ENCODE measurements at places on chromosomes 4 and X.
A peak's percentile ranks its signal among the peaks of the same experiment; 100 is the strongest.

DNA sequence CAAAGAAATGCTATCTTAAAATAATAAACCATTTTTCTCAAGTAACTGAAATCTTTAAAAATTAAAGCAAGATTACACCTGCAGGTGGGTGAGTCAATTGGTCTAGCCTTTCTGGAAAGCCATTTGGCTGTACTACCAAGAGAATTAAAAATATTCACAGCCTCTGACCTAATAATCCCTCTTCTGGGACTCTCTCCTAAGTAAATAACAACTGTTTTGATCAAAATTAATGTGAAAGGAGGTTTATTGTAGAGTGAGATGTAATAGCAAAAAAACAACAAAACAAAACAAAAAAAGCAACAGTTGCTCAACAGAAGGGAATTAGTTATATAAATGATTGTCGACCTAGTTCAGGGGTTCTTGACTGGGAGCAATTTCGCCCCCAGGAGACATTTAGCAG, 89.0 kb downstream of the GEMIN8 start:
- DNase-seq, result peak; percentile 9

DNA sequence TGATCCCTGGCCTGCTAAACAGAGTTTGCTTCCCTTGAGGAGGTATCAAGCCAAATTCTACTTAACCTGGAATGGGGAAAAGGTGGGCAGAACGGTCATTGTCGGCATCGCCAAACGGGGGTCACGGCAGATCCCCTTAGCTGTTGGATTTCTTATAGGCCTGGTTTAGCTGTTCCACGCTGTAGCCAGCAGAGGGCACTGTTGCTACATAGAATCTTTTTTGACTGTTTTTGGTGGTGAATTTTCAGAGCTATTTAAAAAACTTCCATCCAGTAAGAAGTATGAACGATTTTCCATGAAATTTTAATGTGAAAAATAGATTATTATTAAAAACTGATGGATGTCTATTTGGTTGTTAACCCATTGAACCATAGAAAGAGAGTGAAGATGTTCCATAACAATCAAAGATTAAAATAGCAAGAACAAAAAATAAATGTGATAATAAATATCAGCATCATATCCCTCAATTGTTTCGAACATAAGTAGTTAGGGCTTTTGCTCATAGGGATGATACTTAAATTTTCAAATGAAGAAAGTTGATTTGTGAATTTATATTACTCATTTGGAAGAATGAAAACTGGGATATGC, 56.6 kb downstream of the LINC00632 start:
- no peak for DNase-seq

DNA sequence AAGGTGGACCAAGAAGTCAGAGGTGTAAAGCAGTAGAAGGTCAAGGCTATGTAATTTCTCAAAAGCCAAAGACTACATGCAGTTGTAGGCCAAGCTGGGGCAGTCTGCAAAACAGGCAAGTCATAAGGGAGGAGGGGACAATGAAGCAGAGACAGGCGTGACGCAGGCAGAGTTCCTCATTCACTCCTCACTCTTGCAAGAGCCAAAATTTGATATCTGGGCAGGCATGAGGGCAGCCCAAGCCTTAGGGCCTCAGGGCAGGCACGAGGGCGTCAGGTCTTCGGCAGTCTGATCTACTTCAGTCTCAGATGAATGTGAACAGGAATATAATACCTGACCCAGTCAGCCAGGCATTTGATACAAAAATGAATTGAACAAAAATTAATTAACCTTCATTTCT, 86.4 kb upstream of the AGA start:
- no peak for DNase-seq

GRCh38 chrX:47210661-47211425, 7.6 kb upstream of the CDK16 start:
- no peak for DNase-seq

DNA sequence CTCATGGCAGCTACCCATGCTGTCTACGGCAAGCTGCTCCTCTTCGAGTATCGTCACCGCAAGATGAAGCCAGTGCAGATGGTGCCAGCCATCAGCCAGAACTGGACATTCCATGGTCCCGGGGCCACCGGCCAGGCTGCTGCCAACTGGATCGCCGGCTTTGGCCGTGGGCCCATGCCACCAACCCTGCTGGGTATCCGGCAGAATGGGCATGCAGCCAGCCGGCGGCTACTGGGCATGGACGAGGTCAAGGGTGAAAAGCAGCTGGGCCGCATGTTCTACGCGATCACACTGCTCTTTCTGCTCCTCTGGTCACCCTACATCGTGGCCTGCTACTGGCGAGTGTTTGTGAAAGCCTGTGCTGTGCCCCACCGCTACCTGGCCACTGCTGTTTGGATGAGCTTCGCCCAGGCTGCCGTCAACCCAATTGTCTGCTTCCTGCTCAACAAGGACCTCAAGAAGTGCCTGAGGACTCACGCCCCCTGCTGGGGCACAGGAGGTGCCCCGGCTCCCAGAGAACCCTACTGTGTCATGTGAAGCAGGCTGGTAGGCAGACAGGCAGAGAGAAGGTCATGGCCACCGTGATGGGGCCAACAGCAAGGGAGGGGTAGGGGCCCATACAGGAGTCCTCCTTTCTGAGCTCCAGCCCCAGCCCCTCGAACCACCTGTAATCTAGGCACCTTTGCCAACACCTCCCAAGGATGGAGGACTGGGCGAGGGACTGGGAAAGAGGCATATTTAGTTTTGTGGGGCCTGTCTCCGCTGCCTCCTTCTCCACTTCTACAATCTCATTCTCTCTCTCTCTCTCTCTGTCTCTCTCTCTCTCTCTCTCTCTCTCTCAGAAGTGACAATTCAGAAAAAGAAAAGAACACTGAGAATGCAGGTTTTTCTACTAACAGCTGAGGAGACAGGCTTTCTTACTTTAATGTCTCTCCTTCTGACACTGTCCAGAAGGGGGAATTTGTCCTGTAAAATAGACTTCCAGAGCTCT, 4.7 kb upstream of the TSPYL2 start:
- DNase-seq, result no peak

DNA sequence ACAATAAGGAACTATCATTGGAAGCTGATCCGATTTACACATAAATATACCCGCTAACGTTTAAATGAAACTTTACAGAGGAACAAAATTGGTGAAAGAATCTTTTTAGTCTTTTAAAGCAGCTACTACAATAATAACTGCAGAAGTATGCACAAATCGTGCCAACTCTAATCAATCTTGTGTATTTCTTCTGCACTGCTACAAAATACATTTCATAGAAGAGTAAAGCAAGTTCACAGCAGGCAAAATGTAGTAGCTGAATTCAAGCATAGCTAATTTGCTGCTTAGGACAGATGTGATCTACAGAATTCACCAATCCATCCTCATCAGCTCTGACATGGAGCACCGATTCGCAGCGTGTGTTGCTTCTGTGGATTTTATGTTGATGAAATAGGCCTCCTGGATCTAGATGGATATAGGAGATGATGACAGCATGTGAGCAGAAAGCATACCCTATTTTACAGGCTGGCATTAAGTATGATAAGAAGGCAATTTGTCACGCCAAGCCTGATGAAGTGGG, 367.3 kb upstream of the FGF13 start:
- no peak for DNase-seq

DNA sequence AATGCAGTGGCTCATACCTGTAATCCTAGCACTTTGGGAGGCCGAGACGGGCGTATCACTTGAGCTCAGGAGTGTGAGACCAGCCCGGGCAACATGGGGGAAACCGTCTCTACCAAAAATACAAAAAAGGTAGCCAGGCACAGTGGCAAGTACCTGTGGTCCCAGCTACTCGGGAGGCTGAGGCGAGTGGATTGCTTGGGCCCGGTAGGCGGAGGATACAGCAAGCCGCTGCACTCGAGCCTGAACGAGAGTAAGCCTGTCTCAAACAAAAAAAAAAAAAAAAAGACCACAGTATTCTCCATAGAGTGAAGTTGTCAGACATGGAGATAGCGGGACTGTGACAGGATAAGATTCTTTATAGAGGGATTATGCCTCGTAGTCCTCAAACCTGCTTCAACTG, 76.1 kb upstream of the SH3RF1 start:
- no peak for DNase-seq

- no peak for DNase-seq
Measured at GRCh38 chrX:23493941-23494374, 159.3 kb downstream of the PTCHD1 start.

DNA sequence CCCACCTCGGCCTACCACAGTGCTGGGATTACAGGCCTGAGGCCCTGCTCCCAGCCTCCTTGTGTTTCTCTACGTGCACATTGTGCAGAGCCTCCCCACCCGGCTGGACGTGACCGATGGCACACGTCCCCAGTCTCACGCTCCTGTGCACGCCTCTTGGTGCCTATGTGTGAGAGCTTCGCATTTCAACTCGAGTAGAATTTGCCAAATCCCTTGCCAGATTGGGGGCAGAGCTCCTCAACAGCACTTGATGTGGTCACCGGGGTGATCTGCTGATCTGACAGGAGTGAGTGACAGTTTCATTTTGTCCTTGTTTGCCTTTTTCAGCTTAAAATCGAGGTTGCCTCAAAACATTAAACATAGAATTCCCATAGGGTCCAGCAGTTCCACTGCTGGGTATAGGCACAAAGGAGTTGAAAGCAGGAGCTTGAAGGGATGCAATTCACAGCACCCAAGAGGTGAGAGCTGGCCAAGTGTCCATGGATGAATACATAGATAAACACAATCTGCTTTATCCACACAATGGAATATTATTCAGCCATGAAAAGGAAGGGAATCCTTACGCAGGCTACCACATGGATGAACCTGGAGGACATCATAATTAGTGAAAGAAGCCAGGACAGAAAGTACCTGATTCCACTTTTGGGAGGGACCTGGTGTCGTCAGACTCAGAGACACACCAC, 17.6 kb downstream of the TMEM187 start:
- DNase-seq, result no peak

DNA sequence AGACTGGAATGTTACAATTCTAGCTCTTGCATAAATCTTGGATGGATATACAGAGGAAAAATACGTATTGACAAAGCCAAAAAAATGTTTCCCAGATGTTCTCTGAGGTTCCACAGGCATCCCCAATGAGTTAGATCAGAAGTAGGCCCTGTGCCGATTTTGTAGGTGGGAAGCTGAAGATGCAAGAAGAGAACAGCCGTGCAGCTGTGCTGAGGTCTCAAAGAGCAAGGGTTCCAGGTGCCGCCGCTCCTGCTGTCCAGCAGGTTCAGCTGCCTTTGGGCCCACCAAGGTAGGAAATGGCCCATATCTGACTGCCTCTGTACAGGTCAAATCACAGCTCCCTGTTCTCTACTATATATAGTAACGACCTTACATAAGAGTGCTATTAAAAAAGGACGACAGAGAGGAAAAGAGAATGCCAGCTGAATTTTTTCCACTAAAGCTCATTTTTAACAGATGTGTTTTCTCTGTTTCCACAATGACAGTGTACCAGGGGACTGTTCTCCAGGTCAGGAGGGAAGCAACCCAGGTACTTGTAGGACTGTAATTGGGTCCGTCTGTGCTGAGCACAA, 155.6 kb downstream of the CBR4 start:
- DNase-seq, result no peak

DNA sequence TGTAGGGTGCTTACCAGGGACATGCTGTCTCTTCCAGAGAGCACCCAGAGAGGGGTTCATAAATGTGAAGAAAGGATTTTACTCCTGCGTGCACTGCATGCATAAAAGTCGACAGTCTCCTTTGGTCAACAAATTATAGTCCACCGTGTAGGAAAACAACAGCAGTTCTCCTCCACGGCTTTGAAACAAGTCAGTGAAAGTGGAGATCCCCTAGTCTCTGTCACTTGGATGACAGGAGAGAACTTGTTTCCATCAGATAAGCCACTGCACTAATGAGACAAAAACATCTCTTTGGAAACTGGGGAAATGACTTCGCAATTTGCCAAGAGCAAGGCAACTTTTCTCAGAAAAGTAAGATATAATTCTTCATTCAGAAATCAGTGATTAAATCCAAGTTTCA, 9.7 kb downstream of the UNC5C start:
- no peak for DNase-seq

- no peak for DNase-seq
Measured at GRCh38 chr4:28004520-28004919, 1143.9 kb downstream of the STIM2 start.

GRCh38 chr4:7598939-7599790, 164.4 kb upstream of the PSAPL1 start:
- no peak for DNase-seq

DNA sequence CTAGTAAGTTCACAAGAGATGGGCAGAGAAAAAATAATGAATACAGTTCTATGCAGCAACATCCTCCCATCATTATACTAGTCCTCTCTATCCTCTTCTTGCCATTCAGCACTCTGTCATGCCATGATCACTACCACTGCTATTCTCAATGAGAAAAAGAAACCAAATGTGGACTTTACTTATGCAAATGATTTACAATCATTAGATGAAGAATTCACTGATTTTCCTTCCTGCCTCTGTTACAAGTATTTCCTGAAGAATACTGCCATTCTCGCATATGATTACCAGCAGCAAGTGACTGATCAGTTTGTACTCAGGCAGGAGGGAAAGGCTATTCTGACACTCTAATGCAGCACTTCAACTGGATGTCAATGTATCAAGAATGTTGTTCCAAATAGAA, 50.3 kb downstream of the WDFY3 start:
- no peak for DNase-seq

- DNase-seq, result no peak
Measured at GRCh38 chr4:20158195-20158594, 93.5 kb upstream of the SLIT2 start.

GRCh38 chrX:68647156-68647957, at the start of gene STARD8:
TSS of gene STARD8 (plus strand) at chrX:68647666. CDS start at chrX:68647883, 217 bp downstream.
- DNase-seq, result peak; percentile 24

Data from retinal pigment epithelial cell (primary cell).